ENCODE measurements at places on chromosomes 3 and 15.

- peak; percentile 6 for DNase-seq
These were observed 79.8 kb upstream of the ZPLD1 start for GRCh38 chr3:102354818-102355515.

GRCh38 chr15:72033711-72034110 is 84.2 kb downstream of the MYO9A start:
- no peak for DNase-seq

DNA sequence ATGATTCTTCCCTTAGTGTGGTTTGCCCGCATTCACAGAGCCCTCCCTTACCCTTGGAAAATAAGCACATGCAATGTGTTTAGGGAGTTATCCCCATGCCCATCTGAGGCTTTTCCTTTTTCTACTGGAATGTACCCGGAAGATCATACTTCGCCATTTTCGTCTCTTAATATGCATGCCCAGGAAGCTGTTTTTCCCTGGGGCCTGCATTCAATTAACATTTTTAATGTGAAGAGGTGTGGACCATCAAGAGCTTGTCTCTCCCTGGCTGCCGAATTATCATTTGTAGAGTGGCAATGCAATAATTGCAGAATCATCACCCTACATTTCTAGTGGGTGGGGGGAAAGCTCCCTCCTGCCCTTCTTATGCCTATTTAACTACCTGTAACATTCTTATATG is 976.3 kb downstream of the DIPK2A start:
- no peak for DNase-seq

- DNase-seq, result peak; percentile 69
These were observed 132.7 kb downstream of the CD47 start for GRCh38 chr3:107958146-107958545.

DNA sequence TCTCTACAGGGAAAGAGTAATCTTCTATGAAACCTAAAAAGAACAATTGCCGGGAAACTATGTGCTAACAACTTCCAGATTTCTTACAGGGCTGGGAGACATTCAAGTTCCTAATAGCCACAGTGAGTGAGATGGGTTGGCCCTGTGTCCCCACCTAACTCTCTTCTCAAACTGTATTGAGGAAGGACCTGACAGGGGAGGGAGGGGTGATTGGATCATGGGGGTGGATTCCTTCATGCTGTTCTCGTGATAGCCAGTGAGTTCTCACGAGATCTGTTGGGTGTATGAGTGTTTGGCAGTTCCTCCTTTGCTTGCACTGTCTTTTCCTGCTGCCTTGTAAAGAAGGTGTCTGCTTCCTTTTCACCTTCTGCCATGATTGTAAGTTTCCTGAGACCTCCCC is 958.7 kb downstream of the AGBL1 start:
- no peak for DNase-seq

GRCh38 chr3:89923921-89924610 is 816.6 kb downstream of the EPHA3 start:
- no peak for DNase-seq

All from suppressor macrophage treated with lipopolysaccharide for 1 hour (primary cell).